ENCODE measurements at places on chromosomes 13 and 19.

- DNase-seq = no peak
Observed at GRCh38 chr19:57078802-57079201, 41.0 kb upstream of the USP29 start.

- peak; percentile 56 for DNase-seq
Observed at GRCh38 chr19:48510421-48511268, 990 bp downstream of the LMTK3 start.

GRCh38 chr19:5641171-5641570, 18.3 kb downstream of the SAFB start:
- no peak for DNase-seq

- peak; percentile 91 for DNase-seq
Observed at GRCh38 chr19:8252922-8253589, 43.9 kb downstream of the CERS4 start.
